ENCODE measurements at places on chromosomes 2 and 18.

DNA sequence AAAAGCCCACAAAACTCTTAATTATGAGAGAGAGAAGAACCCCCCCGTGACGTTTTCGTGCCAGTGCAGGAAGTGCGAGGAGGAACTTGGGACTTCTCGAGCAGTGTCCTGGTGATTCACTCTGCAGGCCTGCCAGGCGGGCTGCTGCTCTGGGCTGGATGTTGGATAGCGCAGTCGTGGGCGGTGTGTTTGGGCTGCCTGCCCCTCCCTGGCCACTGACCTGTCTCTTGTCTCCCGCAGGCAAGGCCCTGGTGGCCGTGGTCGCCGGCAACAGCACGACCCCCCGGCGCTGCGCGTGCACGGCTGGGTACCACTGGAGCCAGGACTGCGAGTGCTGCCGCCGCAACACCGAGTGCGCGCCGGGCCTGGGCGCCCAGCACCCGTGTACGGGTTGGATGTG, 29.0 kb downstream of the TNFRSF11A start:
- no peak for DNase-seq

GRCh38 chr2:171247741-171248662, 87.3 kb upstream of the TLK1 start:
- peak; percentile 64 for DNase-seq

DNA sequence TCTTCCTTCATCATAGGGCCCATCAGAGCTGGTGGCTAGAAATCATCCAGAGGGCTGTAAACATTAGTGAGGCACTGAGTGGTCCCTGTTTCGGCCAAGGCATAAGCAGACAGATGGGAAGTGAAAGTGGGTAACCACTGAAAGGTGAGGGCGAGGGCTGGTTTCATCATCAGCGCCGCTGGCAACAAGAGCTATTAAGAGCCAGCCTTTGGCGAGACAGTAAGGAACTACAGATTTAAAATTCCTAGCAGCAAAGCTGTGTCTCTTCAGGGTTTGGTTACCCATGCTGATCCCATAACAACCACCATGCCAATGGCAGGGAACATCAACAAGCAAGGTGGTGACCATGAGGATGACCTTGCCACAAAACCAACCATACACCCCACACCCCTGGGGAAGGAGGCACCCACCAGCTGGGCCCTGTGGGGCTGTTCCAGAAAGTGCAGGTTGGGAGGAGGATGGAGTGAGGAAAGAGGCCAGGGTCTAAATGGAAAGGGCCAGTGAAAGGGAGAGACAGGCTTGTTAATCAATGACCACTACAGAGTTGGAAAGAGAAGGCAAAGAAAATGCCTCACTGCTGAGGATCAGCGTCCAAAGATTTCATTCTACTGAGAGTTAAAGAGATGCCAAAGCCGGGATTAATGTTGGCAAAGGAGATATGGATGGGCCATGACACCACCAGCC, 9.0 kb upstream of the SLC20A1 start:
- DNase-seq = no peak

- no peak for DNase-seq
Observed at GRCh38 chr2:227153307-227153706, 10.7 kb downstream of the COL4A4 start.

DNA sequence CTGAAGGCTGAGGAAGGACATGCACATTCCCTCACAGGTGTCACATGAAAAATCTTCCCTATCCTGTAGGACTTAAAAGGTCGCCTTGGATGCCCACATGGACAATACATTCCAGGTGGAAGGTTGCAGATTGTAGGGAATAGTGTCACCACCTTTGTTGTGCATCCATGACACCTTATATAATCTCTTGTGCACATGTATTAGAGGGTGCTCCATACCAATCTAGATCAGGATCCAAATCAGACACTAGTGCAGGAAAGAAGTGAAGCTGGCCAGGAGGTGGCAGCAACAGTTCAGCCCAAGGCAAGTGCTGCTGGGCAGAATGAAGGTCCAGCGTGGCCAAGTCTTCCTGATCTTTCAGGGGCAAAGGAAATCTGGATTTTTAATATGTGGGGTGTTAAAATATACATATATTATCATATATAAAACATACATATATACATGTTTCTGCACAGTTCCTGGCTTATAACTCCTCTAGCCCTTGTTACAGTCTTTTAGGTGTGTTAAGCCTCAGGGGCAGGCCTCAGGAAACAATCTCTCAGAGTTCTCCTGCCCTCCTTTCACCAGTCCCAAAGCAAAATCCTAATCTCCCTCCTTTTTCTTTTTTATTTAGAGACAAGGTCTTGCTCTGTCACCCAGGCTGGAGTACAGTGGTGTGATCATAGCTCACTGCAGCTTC, 16.6 kb downstream of the NIF3L1 start:
- peak; percentile 58 for DNase-seq

Measured in CD4-positive, alpha-beta T cell treated with Interleukin-4 for 1 hour (primary cell).